Frontal cortex (tissue), 4 donors: ENCODE measurements at places on chromosomes 1 and 21. TPM values are rescaled to one million over a fixed set of nuclear protein-coding genes. Genes with fewer than 3 reads are reported as not detected.

DNA sequence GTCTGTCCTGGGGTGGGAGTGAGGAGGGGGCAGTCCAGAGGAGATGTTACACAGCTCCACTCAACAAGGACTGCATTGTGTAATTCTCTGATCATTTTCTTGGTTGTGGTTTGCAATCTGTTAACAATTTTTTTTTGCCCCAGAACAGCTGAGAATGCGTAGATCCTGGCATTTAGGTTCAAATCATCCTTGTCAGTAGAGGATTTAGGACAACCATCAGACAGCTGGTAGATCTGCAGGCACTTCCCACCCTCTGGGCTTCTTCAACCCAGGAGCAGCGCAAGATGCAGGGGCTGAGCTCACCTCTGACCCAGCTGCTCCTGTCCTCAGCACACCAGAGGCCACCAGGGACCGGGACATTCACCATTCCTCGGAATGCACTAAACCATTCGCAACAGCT, 13.5 kb downstream of the BCAR3 start:
- no peak for DNase-seq

DNA sequence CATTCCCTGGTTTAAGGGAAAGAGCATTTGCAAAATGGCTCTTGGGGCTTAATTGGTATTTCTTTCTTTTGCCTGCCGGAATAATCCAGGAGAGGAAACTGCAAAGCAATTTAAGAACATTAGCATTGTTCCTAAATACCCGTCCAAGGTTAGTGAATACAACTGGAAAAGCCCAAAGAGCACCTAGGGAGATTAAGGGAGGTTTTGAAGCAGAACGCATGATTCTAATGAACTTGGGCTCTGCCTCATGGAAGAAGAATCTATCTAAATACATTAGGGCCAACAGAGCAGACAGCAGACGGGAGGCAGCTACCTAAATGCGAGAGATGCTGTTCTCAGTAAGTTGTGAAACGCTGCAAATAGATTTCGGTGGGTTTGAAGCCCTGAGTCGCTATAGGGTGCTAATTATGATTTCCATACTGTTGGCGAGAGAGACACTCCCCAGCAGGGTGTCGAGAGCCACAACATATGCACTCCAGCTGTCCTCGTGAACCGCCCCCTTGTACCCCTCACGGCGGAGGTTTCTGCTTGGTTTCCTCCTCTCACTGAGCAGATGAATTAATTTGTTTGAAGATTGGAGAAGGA, 326.7 kb upstream of the CAMK1G start:
- no peak for DNase-seq

DNA sequence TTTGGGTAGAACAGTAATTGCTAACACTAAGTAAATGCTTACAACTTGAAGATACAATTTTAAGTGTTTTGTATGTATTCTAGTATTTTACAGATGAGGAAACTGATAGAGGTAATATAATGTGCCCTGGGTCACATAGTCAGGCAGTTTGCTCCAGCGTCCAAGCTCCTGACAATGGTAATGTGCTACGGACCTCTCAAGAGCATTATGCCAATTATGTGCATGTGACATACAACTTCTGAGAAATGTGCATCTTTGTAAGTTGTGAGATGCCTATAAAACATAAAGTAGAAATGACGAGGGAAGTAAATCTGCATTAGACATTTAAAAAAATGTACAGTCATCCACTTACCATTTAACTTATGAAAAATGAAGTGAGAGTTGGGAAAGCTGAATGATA, 186.8 kb downstream of the LRRC7 start:
- DNase-seq: no peak

The LCE7A gene
- not detected for total RNA-seq

The OR2M3 gene
- total RNA-seq: under 0.01 TPM

The ZBTB8A gene
- total RNA-seq: 43.2 TPM

The GBP2 gene
- total RNA-seq: not detected

The USH2A gene
- total RNA-seq: under 0.01 TPM
